Left ventricle myocardium inferior (tissue), 1 donor: ENCODE measurements at places on chromosomes 13 and 19. TPM values are rescaled to one million over a fixed set of nuclear protein-coding genes. Genes with fewer than 3 reads are reported as not detected.

DNA sequence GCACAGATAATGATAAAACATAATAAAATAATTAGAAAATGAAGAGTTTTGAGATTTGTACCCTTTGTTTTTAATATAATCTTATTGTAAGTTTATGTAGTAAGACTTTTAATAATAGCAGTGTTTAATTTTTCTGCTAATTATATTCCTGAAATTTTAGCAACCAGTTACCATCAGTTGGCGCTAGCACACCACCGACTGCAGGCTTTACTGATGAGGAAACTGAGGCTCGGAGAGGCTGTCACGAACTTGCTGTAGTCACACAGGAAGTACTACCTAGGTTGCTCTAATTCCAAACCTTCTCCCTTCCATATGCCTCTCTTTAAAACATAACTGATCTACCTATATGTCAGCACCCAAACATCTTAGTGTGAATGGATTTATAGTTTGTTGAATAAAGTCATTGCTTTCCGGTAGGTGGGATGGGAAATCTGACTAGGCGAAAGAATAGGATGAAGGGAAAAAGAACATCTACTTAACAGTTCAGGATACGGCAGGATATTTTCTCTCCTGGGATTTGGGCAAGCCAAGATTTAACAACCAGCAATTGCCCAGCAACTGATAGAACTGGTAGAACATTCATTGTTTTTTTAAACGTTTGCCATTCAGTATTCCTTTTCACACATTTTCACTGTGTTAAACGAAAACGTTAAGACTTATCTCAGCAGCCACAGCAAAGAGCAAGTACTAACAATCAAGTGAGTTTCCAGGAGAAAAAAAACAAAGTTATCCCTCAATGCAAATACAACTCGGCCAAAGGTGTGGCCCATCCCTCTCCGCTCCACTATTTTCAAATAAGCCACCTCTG is 822 bp upstream of the RFXAP start:
- DNase-seq: no peak

- DNase-seq: no peak
These were observed 221.1 kb downstream of the TDRD3 start for GRCh38 chr13:60617991-60618733.

DNA sequence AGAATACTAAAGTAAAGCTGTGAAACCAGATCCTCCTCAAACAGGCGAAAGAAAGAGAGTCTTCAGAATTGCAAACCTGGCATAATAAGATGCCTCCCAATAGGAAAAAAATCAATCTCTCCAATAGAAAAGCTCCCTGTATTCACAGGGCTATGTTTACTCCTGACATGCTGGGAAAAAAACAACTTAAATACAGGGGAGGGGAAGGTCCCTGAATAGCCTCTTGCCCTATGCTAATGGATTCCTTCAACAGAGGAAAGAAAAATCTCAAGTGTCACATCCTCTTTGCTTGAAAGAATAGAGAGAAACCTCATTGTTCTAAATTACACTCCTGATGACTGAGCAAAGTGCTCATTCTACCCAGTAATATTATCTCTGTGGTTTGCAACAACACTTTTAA is 1271.1 kb upstream of the PRR20A start:
- DNase-seq: no peak

GRCh38 chr19:51071095-51071405 is 6.2 kb upstream of the KLK13 start:
- no peak for DNase-seq

The ZNF534 gene
- 0.44 TPM for total RNA-seq
